Dermis microvascular lymphatic vessel endothelial cell (primary cell): ENCODE measurements at places on chromosomes 1 and 21. TPM values are rescaled to one million over a fixed set of nuclear protein-coding genes. Genes with fewer than 3 reads are reported as not detected.

The AKIRIN1 gene
- 31.7 and 42.5 TPM in 2 replicates for total RNA-seq

The MIER1 gene
- total RNA-seq = 19.4 and 20.7 TPM in 2 replicates

The CD48 gene
- total RNA-seq = not detected in 2 replicates

The YOD1 gene
- total RNA-seq = 5.1 and 5.8 TPM in 2 replicates

The VWA5B1 gene
- total RNA-seq = not detected in 2 replicates

The MAP10 gene
- 0.64 and 0.76 TPM in 2 replicates for total RNA-seq

The GUCA2A gene
- not detected in 2 replicates for total RNA-seq

The S1PR1 gene
- 184 and 254 TPM in 2 replicates for total RNA-seq
